AG09319 (cell line): ENCODE measurements at places on chromosomes 2 and 18.

DNA sequence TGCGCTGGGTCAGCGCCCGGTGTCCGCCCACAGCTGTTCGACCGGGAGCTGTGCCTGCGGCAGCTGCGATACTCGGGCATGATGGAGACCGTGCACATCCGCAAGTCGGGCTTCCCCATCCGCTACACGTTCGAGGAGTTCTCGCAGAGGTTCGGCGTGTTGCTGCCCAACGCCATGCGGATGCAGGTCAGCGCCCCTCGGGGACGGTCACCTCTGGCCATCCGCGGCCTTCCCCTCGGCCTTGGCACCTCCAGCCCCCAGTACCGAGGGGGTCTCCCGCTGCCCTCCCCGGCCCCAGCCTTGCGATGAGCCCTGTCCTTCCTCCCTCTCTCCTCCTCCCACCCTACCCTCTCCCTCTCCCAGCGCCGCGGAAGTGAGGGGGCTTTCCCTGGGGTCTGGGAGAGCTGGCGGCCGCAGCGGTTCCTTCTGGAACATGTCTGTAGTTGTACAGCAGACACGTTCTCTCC lies 53.2 kb upstream of the GPR17 start:
- no peak for DNase-seq

DNA sequence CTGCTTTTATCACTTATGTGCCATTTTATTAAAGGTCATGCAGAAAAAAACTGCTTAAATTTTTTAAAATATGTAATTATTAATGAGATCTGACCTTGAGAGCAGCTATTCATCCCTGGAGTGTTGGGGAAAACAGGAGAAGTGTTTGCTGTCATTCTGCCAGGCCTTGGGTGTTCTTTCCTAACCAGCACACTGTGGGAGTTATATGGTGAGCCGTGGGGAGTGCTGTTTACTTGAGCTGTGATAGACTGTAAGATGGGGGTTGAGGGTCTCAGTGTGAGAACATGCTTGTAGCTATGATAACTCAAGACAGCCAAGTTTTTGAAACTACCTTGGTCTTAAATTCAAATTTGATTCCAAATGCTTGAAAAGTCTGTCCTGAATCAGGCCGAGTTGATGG lies 101.3 kb upstream of the ARHGAP28 start:
- no peak for DNase-seq

- no peak for DNase-seq
Observed at GRCh38 chr2:171939743-171940071, 17.4 kb downstream of the HAT1 start.

- no peak for DNase-seq
Observed at GRCh38 chr2:25529034-25529433, 144.3 kb downstream of the DTNB start.

DNA sequence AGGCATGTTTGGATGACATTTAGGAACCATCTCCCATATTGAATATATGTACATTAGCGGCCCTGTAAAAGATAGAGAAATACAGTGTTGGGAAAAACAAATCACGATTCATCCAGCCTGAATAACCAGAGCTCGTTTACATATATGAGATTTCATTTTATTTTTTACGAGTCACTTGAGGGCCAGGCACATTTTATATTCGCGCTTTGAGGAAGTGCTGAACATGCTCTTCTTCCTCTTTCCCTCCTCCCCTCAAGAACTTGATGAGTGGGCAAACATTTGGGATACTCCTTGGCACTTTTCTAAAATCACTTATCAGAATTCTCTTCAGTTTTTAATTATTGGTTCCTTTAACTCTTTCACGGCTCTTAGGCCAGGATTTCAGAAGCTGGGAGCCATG lies 268.0 kb upstream of the TANK start:
- no peak for DNase-seq
